ENCODE measurements at places on chromosomes 3 and 15. TPM values are rescaled to one million over a fixed set of nuclear protein-coding genes. Genes with fewer than 3 reads are reported as not detected.

GRCh38 chr3:107651782-107652181 lies 129.0 kb downstream of the BBX start:
- no peak for DNase-seq
- H3K4me3 ChIP-seq, result no peak overlapping the region
- no peaks in the 10 kb centered on the region for H3K4me1 ChIP-seq

- no peak overlapping the region for H3K4me3 ChIP-seq
- no peaks in the 10 kb centered on the region for H3K36me3 ChIP-seq
- H3K27me3 ChIP-seq, result no peaks in the 10 kb centered on the region
Measured at GRCh38 chr3:186922790-186923189, 7.5 kb upstream of the ST6GAL1 start.

DNA sequence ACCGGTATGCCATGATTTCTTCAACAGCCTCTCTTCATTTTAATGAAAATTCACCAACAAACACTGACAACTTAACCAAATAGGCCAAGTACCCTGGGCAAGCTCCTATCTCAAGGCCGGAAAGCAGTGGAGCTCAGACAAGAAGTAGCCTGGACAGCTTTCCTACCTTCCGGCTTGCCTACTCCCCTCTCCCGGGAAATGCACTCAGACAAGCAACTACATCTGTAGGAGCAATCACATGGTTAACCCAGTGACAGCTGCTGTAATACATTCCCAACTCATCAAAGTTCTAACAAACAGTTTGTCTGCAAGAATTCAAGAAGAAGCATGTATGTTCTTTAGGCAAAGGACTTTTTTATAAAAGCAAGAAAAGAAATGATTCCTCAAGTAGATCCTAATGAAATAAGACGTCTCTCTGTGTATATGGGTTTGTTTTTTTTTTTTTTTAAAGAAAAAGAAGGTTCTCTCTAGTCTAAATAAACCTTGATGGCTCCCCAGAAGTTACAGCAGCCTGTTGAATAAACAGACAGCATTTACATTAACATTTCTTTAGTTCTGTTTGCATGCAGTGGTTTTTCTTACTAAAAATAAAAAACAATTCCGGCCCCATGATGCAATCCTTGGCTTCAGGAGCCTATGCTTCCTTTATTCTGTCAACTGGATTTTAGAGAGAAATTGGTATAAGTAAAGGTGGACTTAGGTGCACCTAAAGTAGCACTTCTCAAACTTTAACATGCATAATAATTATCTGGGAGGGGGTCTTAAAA lies 278.7 kb downstream of the NEK10 start:
- H3K27me3 ChIP-seq, result no peaks in the 10 kb centered on the region
- no peak overlapping the region for H3K4me3 ChIP-seq
- H3K27ac ChIP-seq, result no peak overlapping the region
- no peak for DNase-seq

GRCh38 chr3:45236964-45237363 lies 10.9 kb upstream of the TMEM158 start:
- DNase-seq, result no peak
- H3K4me3 ChIP-seq, result no peak overlapping the region
- no peaks in the 10 kb centered on the region for H3K36me3 ChIP-seq
- H3K27ac ChIP-seq, result no peak overlapping the region
- no peaks in the 10 kb centered on the region for H3K4me1 ChIP-seq

DNA sequence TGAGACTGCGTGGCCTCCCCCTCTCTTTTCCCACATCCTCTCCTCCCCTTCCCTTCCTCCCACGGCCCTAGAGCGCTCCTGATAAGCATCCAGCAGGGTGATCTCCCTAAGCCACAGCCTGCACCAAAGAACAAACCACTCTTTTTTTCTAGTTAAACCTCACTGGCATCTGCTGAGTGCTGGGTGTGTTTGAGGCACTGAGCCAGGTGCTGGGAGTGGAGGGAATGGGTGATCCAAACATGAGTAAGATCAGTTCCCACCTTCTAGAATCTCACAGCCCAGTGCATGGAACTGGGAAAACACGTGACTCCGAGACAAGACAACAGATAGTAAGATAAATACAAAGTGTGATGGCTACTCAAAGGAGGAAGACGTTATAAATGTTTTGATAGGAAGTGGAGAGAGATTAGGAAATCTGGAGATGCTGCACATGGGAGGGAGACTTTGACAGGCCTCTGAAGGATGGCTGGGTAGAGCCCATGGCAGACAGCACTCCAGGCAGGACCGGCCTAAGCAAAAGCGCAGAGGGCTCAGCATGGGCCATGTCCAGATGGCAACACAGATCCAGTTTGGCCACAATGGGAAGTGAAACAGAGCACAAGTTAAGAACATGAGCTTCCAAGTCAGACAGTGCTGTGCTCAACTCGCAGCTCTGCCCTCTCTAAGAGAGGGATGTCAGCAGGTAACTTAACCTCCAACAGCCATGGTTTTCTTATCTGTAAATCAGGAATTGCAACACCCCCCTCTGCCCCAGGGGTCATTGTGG lies 55.6 kb downstream of the CCR3 start:
- no peaks in the 10 kb centered on the region for H3K4me1 ChIP-seq
- H3K36me3 ChIP-seq, result no peaks in the 10 kb centered on the region
- no peak for DNase-seq
- H3K27me3 ChIP-seq, result no peaks in the 10 kb centered on the region

Gene TMEM158
- 0.15 TPM for polyA plus RNA-seq

Gene ASB14
- polyA plus RNA-seq, result not detected

Gene SLC2A2
- polyA plus RNA-seq, result not detected

- H3K4me1 ChIP-seq, result no peaks in the 10 kb centered on the region
- DNase-seq, result no peak
- H3K27ac ChIP-seq, result no peak overlapping the region
- H3K27me3 ChIP-seq, result no peaks in the 10 kb centered on the region
- H3K4me3 ChIP-seq, result no peak overlapping the region
- H3K36me3 ChIP-seq, result no peaks in the 10 kb centered on the region
Measured at GRCh38 chr3:59812237-59813147, 762.7 kb upstream of the CFAP20DC start.

DNA sequence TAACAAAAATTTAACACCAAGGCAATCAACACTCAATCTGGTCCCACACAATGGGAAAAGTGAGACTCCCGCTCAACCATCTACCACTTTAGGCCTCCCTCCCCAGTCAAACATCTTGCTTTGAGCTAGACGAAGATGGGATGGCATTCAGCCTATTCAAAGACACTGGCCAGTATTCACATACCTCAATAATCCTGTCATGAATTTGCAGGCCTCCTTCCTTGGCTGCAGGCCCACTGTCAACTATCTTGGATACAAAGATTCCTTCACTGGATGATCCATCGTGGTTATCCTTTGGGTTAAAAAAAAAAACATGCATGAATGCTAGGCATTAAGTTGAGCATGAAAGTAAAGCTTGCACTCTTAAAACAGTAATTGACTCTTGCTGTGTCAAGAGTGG lies 22.6 kb downstream of the PDZRN3 start:
- H3K4me3 ChIP-seq, result no peak overlapping the region
- H3K36me3 ChIP-seq, result no peaks in the 10 kb centered on the region
- H3K4me1 ChIP-seq, result no peaks in the 10 kb centered on the region
- DNase-seq, result no peak

GRCh38 chr15:95698951-95699350 lies 631.5 kb upstream of the NR2F2 start:
- H3K36me3 ChIP-seq, result no peaks in the 10 kb centered on the region
- no peak overlapping the region for H3K27ac ChIP-seq
- H3K4me3 ChIP-seq, result no peak overlapping the region
- no peaks in the 10 kb centered on the region for H3K4me1 ChIP-seq
- H3K27me3 ChIP-seq, result no peaks in the 10 kb centered on the region
- no peak for DNase-seq

DNA sequence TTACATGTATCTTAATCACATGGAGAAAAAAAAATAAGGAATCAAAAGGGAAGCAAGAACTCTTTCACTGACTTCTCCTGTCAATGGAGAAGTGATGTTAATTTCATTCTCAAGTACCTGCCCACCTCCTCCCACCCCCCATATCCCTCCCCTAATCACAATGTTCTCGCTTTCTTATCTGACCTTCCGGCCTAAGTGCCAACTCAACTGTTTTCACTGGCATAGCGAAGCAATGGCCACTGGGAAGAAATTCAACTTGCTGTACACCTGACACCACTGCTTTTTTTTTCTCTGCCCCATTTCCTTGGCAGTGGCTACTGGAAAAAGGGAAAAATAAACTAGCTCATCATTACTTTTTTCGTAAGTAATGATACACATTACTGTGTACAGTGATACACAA lies 3.8 kb downstream of the SGO1 start:
- H3K27me3 ChIP-seq, result no peaks in the 10 kb centered on the region
- peak; percentile 52 for DNase-seq
- H3K4me3 ChIP-seq, result no peak overlapping the region

DNA sequence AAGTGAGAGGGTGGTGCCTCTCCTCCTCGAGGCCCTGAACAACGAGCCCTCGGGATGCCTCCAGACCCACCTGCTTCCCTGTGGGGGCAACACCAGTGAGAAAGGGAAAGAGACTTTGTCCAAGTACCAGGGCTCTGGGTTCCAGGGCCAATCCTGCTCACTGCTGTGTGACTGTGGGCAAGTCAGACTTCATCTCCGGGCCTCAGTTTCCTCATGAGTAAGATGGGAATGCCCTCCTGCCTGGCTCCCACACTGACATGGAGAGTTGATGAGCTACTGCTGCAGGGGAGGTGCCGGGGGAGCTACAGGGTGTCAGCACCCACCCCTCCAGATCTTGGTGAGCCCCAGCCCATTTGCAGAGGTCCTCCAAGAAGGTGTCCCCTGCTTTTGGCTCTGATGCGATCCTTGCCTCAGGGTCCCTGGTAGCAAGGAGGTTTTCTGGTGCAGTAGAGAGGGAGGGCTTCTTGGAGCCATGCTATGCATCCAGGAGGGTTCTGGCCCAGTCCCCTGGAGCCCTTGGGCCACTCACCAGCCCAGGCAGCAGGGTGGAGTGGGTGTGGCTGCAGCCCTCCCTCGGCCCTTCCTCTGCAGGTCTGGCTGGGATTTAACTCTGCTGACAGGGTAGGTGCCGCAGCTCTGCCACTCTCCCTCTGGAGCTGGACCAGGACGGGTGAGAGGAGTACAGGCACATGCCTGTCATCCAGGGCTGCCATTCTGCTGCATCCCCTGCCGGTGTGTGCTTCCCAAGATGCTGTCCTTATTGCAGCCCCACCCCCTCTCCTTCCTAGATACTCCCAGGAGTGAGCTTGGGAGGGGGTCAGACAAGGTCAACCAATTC lies 26.9 kb downstream of the LOXL1 start:
- H3K4me1 ChIP-seq, result peaks cover 15% of the 10 kb centered on the region
- no peak overlapping the region for H3K4me3 ChIP-seq
- no peak overlapping the region for H3K27ac ChIP-seq
- H3K27me3 ChIP-seq, result no peaks in the 10 kb centered on the region

DNA sequence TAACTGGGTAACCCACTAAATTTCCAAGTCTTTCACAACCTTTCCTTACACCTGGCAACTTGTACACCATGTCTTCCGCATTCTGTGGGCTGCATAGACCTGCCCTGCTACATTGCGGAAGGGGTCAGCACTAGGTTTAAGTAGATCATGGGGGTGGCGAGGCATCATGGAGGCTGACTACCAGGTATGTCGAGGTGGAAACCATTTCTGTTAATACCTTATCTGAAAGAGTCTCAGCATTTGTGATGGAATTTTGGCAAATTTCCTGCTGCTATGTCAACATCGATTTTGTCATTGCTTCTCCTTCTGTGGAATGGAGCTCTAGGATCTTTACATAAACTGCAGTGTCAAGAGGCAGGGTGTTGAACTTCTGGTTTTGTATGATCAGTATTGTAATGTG lies 187.2 kb downstream of the GHSR start:
- H3K27me3 ChIP-seq, result no peaks in the 10 kb centered on the region
- no peak overlapping the region for H3K4me3 ChIP-seq
- H3K36me3 ChIP-seq, result peaks cover 16% of the 10 kb centered on the region
- no peak for DNase-seq

DNA sequence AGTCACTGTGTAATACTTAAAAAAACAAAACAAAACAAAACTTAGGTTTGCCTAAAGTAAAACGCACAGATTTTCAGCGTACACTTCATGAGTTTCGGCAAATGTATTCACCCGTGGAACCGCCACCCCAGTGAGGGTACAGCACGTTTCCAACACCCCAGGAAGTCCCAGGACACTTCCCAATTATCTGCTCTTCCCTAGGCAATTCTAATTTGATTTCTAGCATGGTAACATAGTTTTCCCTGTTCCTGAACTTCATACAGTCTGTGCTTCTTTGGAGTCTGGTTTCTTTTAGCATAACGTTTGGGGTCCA lies 497 bp upstream of the CLASP2 start:
- no peaks in the 10 kb centered on the region for H3K36me3 ChIP-seq
- H3K27me3 ChIP-seq, result no peaks in the 10 kb centered on the region
- DNase-seq, result no peak
- peaks cover 20% of the 10 kb centered on the region for H3K4me1 ChIP-seq
- peak overlapping the region; percentile 67 for H3K4me3 ChIP-seq

Data from endothelial cell of umbilical vein (primary cell).